ENCODE measurements at places on chromosomes 3 and 15.

GRCh38 chr15:74179101-74179841, 5.8 kb downstream of the ISLR start:
- peak; percentile 10 for DNase-seq

DNA sequence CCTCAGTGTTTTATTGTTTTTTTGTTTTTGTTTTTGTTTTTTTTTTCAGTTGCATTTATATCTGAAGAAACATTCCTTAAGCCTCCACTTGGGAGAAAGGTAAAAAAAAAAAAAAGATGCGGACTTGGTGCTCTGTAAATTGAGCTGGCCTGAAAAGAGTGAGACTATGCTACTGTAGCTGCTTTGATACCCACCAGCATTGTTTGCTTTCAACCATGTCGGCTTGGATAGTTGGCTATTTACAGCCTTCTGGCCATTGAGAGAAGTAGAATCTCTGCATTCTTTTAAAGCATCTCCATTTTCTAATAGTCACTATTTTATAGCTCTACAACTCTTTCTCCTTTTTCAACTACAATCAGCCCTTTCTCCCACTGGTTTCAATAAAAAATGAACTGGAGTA, 149.6 kb downstream of the ZIC4 start:
- DNase-seq, result no peak

DNA sequence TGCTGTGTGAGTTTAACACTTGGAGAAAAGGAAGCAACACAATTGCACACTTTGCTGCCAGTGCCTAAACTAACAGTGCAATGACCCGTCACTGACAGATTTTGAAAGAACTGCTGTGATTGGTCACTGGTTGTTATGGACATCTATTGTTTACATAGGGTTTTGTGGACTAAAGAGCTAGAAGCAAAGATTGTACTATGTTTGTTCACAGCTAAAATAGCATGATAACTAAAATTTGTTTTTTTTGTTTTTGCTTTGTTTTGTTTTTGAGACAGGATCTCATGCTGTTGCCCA, 112.4 kb upstream of the GOLGA8J start:
- no peak for DNase-seq

DNA sequence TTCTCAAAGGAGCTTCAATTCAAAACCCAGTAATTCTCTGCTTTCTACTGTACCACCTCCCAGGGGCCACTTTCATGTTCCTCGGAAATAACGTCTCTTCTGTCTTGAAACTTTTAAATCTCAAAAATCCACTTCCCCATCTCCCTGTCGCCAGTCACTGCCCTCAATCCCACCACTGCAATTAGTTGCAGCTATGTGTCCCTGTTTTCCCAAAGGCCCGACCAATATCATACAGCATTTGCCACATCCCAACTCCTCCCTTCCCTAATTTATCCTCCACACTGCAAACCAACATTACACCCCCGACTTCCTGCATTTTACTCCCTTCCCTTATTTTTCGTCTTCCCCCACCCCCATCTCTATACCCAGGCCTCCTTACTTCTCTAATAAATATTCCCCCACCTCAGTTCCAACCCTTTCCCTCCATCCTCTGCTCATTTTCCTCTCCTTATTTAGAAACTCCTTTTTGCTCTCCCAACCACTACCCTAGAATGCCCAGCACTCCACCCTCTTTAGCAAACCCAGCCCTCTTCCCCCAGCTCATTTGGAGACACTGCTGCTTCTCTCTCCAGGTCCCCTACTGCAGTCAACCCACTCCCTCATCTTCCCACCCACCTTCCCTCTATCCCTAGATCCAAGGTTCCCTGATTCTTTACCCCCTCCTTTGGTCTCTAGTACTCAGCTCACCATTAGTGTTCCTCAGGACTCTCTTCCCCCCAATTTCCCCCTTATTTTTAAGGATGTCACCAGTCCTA, 1.1 kb downstream of the NPTN start:
- DNase-seq, result no peak

DNA sequence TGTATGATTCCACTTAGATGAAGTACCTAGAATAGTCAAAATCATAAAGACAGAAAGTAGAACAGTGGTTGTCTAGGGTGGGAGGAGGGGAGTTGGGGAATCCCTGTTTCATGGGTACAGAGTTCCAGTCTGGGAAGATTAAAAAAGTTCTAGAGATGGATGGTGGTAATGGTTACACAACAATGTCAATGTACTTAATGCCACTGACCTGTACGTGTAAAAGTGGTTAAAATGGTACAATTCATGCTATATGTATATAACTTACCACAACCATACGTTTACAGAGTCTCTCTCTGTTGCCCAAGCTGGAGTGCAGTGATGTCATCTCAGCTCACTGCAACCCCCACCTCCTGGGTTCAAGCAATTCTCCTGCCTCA, 6.5 kb downstream of the SFMBT1 start:
- DNase-seq, result no peak

DNA sequence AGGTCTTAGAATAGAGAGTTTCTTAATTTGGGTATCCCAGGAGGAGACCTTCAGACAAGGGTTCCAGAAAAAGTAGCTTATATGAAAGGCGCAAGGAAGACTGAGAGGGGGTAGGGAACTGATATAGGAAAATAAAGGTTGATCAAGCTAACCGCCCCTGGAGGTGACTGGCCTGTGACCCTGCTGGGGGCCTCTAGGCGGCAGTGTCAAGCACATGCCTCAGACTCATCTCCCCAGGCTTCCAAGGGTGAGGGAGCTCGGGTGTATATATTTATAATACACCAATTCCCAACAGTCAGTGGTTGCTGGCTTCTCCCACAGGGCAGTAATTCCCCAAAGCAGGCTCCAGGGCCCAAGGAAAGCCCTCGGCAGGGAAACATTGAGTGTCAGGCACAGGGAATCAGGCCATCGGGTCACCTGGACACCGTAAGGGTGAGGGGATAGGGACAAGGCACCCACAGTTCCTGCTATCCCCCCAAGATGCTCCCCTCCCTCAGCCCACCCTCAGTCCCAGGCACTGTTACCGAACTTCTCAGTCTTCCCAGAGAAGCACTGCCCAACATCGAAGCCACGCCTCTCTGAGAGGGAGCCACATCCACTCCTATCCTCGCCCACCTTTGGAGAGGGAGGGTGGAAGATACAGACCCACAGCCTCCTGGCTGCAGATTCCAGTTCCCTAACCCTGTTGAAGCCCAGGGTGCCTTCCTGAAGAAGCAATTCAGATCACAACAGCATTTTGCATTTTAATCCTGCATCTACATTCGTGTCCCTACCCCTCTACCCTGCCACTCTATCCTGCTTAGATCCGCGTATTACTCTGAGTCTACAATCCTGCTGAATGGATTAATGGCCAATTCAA, 19.5 kb upstream of the CAV3 start:
- DNase-seq, result no peak

- DNase-seq, result no peak
Measured at GRCh38 chr3:101027286-101027685, 34.1 kb upstream of the ABI3BP start.

DNA sequence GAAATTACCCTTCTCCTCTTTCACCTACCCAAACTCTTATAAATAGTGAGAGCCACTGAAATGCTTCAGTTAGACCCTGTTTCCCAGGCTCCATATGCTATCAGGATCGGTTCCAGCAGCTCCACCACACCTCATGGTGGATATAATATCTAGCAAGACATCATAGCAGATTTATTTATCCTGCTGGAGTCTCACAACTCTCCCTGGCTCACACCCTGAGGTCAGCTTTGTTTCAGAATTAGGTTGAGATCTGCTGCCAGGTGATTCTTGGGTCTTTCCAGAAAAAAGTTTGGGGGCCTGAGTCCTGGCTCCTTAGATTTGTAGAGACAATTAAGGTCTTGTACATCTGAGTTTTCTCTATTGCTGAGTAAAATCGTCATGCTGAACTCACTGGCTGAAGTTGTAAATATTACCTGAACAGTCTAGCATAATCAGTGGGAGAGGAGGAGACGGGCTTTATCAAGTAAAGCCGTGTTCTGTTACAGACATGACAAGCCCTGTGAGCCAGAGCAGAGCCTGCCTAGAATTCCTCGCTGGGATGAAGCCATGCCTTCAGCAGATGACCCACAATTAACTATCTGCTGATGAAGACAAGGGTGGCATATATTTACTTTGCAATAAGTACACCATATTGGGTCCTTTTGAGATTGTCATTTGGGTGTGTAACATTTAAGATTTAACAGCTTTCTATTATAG, 131.6 kb downstream of the STAC start:
- no peak for DNase-seq

DNA sequence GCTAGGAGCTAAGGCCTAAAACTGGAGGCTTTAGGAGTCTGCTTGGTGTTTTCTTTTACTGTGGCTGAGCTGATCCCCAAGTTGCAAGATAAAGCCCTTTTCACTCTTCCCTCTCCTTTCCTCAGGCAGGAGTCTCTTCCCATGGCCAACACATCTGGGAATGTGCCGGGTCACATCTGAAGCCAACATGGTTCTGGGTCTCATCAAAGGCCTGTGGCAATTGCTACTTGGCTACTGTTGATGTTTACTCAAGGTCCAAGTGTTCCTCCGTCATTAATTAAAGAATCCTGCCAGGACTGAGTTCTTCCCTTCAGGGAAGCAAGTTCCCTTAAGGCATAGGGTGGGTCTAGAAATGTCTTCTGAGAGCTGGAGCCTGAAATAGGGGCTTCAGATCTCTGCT, 230.2 kb downstream of the GBE1 start:
- no peak for DNase-seq

- no peak for DNase-seq
Measured at GRCh38 chr3:49570028-49570654, 15.9 kb downstream of the BSN start.

DNA sequence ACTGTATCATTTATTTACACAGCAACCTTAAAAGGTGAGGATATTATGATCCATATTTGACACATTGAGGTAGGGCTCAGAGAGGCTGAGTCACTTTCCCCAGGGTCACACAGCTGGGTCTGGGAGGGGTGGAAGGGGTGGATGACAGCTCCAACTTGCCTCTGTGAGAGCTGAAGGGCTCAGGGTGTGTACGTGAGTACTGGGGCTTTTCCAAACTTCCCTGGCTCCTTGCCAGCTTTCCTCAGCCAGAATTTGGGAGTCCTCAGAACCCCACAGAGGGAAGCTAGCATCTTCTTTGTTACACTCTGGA, 58.3 kb upstream of the SLC6A11 start:
- DNase-seq, result no peak
